ENCODE measurements at places on chromosomes 1 and 21. TPM values are rescaled to one million over a fixed set of nuclear protein-coding genes. Genes with fewer than 3 reads are reported as not detected.
A peak's percentile ranks its signal among the peaks of the same experiment; 100 is the strongest.

The SLFNL1 gene
- total RNA-seq: 0.20 TPM

The RBM11 gene
- 2.7 TPM for total RNA-seq

The SLC9C2 gene
- 0.98 TPM for total RNA-seq

The KRTAP13-2 gene
- not detected for total RNA-seq

The SEMA4A gene
- 4.0 TPM for total RNA-seq

The ETV3L gene
- total RNA-seq: not detected

The PROK1 gene
- not detected for total RNA-seq

The PCP4L1 gene
- total RNA-seq: 1.1 TPM

The LGR6 gene
- total RNA-seq: 0.37 TPM

- no peak for DNase-seq
These were observed 8.3 kb downstream of the ELF3 start for GRCh38 chr1:202018468-202019234.

GRCh38 chr1:68442006-68442405 is 7.7 kb downstream of the RPE65 start:
- DNase-seq: no peak

DNA sequence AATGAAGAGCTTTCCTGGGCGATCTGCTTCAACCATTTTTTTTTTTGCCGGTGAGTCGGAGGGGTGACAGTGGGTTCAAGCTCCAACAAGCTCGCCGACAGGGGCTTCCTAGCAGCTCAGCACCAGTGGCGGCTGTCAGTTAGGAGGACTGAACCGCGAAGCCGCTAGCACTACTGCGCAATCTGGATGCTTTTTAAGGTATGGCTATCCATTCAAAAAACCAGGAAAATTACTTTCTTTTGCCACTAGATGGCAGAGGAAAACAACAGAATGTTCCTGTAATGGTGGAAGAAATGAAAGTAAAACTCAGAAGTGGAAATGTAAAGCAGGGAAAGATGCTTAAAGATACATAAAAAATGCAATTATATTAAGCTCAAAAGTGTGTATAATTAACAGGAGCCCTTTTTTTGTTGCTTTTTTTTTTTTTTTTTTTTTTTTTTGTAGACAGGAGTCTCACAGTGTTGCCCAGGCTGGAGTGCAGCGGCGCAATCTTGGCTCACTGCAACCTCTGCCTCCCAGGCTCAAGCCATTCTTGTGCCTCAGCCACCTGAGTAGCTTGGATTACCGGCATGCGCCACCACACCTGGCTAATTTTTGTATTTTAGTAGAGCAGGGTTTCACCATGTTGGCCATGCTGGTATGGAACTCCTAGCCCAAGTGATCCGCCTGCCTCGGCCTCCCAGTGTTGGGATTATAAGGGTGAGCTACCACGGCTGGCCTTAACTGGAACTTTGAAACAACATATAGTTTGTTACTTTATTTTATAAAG is 8.5 kb downstream of the KYAT3 start:
- no peak for DNase-seq

DNA sequence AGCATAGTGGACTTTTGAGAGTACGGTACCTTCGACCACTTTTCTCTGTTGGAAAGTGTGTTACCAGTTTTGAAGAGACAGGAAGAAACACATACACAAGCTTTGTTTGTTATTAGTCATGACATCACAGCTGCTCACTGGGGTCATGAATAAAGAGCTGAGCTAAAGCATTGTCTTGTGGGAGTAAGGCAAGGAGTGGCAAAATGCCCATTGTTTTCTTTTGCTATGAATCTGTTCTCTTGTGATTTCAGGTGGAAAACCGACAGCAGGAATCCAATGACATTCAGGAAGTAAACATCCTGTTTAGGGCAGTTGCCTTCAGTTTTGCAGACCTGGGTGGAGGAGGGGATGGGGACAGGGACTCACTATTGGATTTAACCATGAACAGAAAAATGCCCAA is 66.2 kb downstream of the RGL1 start:
- DNase-seq: no peak

DNA sequence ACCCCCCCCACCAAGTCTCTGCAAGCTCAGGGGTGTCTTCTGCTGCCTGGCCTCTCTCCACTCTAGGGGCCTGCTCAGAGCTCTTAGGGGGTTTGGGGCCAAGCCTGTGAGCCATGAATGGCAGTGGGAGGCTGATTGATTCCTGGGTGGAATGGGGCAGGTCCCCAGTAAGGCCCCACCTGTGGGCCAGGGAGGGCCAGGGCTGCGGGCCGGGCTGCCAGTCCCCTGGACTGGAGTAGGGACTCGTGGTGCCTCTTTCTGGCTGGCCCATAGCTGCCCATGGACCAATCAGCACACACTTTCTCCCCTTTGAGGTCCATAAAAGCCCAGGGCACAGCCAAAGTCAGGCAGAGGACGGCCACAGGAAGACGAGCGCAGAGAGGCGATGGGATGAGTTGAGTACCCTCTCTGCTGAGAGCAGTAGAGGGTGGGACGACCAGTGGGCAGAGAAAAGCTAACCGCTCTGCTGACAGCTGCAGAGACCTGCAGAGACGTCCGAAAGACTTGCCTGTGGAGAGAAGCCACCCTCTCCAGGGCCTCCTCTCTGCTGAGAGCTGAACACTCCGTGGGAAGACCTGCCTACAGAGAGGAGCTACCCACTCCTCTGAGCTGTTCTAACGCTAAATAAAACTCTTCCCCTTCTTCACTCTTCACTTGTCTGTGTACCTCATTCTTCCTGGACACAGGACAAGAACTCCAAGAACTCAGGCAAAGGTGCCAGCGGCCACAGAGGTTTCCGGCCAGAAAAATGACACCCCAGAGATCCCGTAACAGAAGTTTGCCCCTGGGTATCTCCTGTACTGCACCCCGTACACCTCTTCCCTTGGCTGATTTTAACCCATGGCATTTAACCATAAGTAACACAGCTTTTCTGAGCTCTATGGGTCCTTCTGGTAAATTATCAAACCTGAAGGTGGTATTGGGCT is 38.2 kb upstream of the TARDBP start:
- no peak for DNase-seq

DNA sequence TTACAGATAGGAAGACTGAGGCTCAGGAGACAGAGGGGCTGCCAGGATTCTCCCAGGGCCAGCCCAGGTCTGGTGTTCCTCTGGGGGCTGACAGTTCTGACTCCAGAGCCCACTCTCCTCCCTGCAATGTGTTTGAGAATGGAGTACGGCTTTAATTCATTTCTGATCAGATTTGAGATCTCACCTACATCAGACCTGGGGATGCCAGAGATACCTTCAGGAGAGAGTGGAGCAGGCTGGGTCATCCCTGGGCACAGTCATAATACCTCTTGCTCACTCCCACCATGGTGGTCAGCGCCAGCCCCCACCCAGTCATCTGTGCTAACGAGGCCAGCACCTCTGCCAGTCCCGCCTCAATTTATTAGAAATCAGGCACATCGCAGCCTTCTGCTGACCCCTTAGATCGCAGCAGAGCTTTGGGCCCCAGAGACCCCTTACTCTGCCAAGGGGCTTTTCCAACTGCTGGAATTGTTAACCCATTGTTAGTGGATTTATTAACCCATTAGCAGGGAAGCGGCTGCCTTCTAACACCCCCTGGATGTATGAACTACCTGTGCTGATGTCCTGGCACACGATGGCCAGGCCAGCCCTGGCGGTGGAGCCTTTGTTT is 352.1 kb downstream of the MATN1 start:
- DNase-seq: no peak

DNA sequence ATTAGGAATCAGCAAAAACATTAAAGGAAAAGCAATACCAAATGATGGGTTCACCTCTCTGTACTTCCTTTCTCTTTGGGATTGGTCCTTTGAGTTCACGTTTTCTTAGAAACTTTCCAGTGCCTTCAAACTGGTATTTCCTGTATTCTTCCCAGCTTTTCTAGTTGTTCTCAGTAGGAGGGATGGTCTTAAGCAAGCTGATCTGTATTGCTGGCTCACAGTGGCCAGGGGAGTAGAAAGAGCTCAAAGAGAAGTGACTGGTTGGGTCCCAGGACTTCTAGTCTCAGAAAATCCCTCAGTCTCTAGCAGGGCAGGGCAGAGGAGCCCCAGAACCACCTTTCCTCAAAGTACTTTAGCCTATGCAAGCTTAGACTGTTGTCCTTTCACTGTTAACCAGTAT is 10.1 kb upstream of the USP24 start:
- DNase-seq: no peak

- DNase-seq: peak; percentile 67
These were observed 34.7 kb downstream of the CDCA8 start for GRCh38 chr1:37726751-37727585.

- no peak for DNase-seq
These were observed 105.4 kb upstream of the C1orf174 start for GRCh38 chr1:4005431-4005830.

GRCh38 chr1:33049371-33049770 is 12.7 kb upstream of the AK2 start:
- no peak for DNase-seq

GRCh38 chr1:245434280-245434679 is 279.5 kb downstream of the KIF26B start:
- DNase-seq: no peak

GRCh38 chr1:243796016-243796415 is 54.0 kb downstream of the AKT3 start:
- DNase-seq: no peak

Data from glutamatergic neuron (in vitro differentiated cells).